Hippocampal formation (tissue), 2 donors: ENCODE measurements at places on chromosomes 5 and 9.

DNA sequence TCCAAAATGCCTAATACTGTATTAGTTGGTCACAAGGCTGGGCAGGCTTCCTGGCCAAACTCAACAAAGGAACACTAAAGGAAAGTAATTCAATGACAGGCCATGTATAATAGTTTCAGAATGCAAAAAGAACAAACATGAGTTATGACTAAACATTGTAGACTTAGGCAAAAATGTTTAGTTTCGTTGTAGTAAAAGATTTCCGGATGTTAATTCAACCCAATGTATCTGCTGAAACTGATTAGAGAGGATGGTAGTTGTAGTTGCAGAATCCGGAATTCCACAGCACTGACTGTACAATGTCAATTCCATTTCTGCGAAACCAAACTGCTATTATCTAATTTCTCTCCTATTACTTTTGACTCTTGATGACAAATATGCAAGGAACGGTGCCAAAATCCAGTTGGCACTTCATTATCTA, 117.9 kb upstream of the FST start:
- no peak for DNase-seq

- no peak for DNase-seq
Observed at GRCh38 chr5:167945542-167946384, 345.7 kb upstream of the WWC1 start.

- DNase-seq, result no peak
Observed at GRCh38 chr5:172939071-172939470, 20.2 kb upstream of the RPL26L1 start.

- no peak for DNase-seq
Observed at GRCh38 chr5:31604240-31604639, 34.7 kb upstream of the PDZD2 start.

GRCh38 chr5:145830594-145830993, 4.5 kb downstream of the PRELID2 start:
- DNase-seq, result no peak

- no peak for DNase-seq
Observed at GRCh38 chr5:159206368-159206767, 3.0 kb downstream of the RNF145 start.

DNA sequence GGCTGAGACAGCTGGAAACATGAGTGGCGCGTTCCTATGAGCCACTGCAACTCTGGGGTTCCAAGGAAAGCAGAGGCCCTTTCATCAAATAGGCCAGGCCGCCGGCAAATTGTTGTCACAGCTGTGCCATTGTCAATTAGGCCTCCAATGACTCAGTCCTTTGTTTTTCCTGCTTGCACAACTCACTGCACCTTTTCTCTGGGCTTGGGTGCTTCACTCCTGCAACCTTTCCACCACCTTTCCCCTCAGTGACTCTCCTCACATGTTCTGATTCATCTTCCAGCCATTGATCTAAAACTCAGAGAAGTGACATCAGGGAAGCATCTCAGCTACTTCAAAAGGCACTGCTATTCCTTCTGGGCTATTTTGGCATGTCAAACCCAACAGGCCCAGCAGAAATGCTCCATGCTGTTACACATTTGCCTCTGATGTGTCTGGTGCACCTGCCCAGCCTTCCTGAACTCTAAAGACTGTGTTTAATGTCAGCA, 653.7 kb downstream of the NR2F1-AS1 start:
- DNase-seq, result peak; percentile 21

GRCh38 chr5:128673411-128673957, 135.4 kb upstream of the FBN2 start:
- no peak for DNase-seq

DNA sequence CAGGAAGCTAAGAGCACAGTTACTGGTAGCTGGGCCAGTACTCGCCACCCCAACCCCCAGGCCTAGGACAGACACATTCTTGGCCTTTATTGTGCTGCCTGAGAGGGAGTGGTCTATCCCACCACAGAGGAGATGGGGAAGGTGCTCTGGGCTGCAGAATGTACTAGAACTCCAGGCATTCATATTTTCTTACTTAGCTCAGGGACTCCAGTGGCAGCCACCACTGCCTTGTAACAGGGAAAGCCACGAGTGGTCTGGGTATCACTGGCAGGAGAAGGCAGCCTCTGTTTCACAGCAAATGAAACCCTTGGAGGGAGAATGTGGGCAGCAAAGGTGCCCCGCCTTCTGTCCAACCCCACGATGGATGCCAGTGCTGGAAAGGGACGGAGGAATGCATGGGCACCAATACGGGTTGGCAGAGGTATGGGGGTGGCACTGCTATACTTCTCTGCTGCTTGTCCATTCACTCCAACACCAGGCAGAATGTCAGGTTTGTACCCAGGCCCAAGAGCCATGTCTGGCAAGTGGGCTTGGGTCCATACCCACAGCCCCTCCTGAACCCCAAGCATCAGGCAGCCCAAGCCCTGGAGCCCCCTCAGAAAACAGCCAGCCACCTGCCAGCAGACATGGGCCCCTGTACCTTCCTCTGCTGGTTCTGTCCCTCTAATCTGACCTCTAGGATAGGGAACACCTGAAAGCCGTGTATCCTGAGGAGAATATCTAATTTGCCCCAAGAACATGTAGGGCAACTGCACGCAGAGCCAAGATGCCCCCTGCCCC, 4.6 kb downstream of the SEPTIN8 start:
- DNase-seq, result no peak
